DMS53 (cell line): ENCODE measurements at places on chromosomes 4 and X.

DNA sequence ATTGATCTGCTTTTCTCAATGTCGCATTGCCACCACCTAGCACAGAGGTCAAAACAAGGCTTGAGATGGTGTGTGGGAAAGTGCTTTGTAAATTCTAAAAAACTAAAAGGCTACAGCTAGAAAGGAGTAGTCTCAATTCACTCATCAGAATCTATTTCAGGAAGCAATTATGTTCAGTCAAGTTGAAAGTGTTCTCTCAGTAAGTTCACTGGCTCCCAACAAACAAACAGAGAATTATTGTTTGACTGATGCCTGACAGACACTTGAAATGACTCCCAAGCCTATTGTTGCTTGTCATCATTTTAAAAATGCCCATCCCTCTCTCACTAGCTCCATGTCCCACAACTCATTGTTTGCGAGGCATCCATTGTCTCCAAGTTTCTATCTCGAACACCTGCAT is 419.6 kb upstream of the CPEB2 start:
- no peak for DNase-seq

DNA sequence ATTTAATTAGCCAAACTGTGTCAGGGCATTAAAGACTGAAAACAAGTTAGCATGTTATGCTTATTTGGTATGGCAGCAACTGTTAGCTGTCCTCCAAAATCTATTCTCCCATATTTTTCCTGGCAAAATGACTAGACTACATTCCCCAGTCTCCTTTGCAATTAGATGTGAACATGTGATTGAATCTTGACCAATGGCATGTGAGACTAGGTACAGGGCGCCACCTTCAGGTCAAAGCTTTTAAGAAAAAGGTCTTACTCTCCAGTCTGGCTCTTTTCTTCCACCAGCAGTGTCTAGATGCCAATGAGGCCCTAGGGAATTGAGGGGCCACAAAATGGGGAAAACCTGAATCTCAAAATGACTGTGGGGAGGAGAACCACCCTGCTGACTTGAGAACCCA is 408.2 kb downstream of the SMARCA1 start:
- peak; percentile 76 for DNase-seq

DNA sequence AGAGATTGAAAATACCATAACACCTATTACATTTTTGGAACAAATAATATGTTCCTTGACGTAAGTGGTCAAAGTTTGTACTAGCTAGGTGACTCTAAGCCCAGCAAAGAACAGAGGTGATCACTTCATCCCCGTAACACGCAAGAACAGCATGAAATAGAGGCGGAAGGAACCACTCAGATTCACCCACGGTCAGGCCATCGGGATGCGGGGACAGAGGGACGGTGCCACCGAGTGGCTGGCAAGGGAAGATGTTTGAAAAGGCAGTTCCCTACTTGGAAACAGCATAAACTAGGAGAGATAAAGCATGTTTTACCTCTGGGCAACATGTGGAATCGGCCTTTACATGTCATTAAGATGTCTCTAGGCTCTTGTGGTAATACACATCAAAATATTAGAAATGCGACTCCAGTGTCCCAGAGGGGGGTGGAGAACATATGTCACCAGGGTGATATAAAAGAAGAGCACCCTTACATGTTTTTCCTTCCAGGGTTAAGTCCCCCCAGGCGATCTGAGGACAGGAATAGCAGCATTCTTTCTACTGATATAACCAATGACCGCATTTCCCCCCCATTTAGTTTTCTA is 84.0 kb downstream of the PHKA2 start:
- peak; percentile 46 for DNase-seq

- DNase-seq = no peak
These were observed 63.1 kb upstream of the NDP start for GRCh38 chrX:44036336-44036735.

GRCh38 chr4:90002441-90003062 is 107.9 kb downstream of the MMRN1 start:
- no peak for DNase-seq

- peak; percentile 38 for DNase-seq
These were observed 186.5 kb downstream of the MSL3 start for GRCh38 chrX:11944501-11944900.

DNA sequence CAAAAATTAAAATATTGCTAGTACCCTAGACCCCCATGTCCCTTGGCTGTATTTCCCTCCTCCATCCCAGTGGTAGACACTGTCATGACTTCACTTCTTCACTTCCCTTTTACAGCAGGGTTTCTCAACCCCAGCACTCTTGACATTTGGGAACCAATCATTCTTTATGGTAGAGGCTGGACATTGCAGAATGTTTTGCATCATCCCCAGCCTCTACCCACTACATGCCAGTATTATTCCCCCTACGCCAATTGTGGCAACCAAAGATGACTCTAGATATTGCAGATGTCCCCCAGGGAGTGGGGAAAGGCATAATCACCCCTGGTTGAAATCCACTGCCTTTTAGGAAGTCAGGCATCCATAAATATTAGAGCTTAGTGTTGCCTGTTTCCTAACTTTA is 138.6 kb downstream of the AMELX start:
- no peak for DNase-seq

DNA sequence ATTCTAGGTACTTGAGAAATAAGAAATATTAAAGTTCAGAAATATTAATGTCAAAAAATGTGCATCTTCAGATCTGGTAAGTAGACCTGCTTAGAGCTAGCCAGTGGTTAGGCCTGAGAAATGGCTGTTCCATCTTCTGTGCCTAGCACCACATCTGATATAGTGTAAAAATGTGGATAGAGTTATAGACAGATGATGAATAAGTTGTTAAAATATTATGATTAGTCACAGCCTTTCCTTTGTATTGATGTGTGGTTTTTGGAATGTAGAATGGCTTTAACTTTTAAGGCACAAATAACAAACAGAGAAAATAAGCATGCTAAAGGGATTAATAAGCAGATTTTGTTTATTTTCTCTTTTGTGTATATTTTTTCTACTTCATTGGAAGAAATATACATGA is 133.5 kb upstream of the NUDT6 start:
- no peak for DNase-seq

- peak; percentile 53 for DNase-seq
These were observed 1.5 kb upstream of the SLC16A2 start for GRCh38 chrX:74419864-74420195.

DNA sequence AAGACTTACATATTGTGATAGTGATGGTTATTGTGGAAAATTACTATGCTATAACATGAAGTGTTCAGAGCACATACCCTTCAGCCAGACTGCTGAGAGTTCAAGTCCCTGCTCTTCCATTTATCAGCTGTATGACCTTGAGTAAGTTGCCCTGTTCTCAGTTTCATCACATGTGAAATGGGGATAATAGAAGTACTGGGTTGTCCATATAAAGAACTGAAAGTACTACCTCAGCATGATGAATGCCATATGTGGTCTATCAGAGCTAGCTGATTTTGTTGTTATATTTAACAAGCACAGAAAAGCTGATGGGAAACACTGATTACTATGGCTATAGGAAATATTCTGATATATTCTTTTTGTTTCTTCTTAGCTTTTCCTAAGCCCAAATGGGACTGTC is 115.6 kb downstream of the REPS2 start:
- DNase-seq = no peak

GRCh38 chr4:88771883-88772450 is 74.3 kb upstream of the NAP1L5 start:
- DNase-seq = peak; percentile 7

- peak; percentile 29 for DNase-seq
These were observed 4.5 kb downstream of the MMRN1 start for GRCh38 chr4:89899152-89899551.

GRCh38 chr4:151475035-151475714 is 66.2 kb downstream of the FHIP1A start:
- no peak for DNase-seq

GRCh38 chr4:56261027-56261426 is 126.3 kb downstream of the AASDH start:
- DNase-seq = no peak

- DNase-seq = peak; percentile 25
These were observed 5.7 kb downstream of the CBLL2 start for GRCh38 chrX:22278375-22278774.

- no peak for DNase-seq
These were observed 958.3 kb upstream of the ADGRL3 start for GRCh38 chr4:60241866-60242265.

GRCh38 chr4:184288451-184289178 is 70.9 kb upstream of the ENPP6 start:
- DNase-seq = peak; percentile 33

DNA sequence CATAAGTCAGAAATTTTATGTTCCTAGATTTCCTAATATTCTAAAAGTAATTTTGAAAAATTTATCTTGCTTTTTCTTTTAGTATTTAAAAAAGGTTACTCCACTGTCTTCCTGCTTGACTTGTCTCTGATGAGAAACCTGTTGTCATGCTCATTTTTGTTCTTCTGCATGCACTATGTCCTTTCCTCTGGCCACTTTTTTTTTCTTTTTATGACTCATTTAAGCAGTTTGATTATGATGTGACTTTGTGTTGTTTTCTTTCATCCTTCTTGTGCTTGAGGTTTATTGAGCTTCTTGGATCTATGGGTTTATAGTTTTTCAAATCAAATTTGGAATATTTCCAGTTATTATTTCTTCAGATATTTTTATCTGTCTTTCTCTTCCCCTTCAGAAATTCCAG is 12.0 kb upstream of the UFSP2 start:
- DNase-seq = peak; percentile 15

GRCh38 chr4:288891-289290 is 16.4 kb downstream of the ZNF732 start:
- DNase-seq = peak; percentile 42

- no peak for DNase-seq
These were observed 32.3 kb downstream of the BCORL1 start for GRCh38 chrX:130014770-130015169.

GRCh38 chr4:5940470-5941203 is 47.8 kb upstream of the CRMP1 start:
- peak; percentile 99 for DNase-seq

GRCh38 chrX:154809939-154810665 is 4.8 kb upstream of the MPP1 start:
- DNase-seq = no peak

DNA sequence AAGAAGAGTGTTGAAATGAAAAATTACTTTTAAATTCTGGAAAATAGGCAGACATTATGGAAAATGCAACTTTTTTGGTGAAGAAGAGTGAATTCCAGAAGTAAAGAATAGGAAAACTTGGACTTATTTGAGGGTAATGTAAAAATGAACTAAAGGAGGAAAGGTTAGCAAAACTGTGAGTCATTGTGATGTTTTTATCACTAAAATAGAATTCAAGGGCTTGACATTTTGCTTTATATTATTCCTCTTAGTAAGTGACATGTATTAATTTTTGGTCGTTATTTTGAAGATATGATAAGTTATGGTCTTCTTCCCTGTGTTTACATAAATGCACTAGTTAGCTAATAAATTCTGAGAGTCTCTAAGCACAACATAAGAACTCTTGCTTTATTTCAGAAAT is 390.9 kb downstream of the FAT4 start:
- no peak for DNase-seq

DNA sequence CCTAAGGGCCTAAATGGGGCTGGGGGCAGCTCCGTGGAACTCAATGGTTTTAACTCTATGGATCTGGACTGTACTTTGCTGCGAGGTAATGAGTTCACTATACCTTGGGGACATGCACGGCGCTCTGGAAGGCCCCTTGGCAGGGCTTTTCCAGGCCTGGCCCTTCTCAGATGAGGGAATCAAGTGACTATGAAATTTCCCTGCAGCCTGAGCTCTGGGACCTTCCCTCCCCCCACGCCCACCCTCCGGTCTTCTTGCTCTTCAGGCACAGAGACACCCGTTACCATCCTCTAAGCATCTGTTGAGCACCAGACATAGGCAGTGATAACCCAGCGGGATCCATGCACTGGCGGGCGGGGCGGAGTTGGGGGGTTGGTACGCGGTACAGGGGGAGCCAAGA is 109.2 kb downstream of the PSAPL1 start:
- no peak for DNase-seq

DNA sequence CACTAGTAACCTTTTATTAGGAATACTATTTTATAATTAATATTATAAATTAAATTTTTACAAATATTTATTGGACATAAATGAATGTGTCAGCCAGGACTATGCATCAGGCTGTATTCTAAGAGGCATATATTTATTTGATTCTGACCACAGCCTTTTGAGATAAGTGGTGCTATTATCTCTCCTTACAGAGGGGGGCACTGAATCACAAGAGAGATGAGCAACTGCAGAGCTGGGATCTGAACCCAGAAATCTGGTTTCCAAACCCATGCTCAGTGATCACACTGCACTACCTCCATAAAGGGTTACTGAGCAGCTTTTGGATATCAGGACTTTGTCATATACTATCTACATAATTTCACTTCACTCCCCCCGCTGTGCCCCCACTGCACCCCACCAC is 322.0 kb downstream of the TMA16 start:
- peak; percentile 2 for DNase-seq

DNA sequence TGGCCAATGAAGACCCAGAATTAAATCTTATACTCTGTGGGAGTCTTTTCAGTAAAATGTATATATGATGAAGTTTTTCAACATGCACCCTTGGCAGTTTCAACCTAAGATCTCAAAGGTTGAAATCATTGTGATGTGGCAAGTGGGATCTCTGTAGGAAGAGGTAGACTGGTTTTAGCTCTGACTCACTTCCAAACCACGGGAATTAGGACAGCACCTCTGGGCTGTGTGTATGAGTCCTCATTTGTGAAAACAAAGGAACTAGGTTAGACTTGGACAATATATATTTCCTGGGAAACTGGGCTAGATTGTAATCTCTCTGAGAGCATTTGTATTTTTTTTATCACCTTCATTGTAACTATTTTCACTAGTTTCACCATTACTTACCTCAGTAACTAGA is 333.0 kb downstream of the ADGRL3 start:
- no peak for DNase-seq

GRCh38 chrX:31929366-31929765 is 857.5 kb upstream of the FTHL17 start:
- DNase-seq = no peak

DNA sequence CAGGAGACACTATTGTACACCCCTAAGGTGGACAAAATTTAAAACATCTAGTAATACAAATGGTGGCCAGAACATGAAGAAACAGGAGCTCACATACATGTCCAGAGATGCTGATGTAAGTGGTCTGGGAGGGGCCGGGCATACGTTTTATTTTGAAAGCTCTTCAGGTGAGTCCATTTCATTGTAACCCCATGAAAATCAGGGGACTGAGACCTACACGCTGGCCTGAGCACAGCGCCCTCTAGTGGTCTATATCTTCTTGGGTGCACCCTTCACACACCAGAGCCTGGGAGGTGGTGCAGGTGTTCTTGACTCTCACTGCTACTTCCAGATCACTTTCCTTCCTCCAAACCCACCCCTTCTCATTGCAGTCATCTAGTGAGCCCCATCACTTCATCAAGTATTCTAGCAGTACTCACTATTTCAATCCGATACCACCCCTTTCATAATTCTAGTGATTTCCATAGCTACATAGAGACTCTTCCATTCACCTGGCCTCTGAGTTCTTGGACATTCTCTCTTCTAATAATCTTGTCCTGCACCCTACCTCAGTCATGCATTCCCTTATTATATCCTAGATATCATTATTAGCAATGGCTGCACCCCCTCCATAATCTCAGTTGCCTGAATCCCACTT is 4.3 kb upstream of the TLR6 start:
- peak; percentile 95 for DNase-seq
